NCI-H2171 (cell line): ENCODE measurements at places on chromosomes 7 and 10.

GRCh38 chr7:22351329-22351692 lies 5.6 kb downstream of the RAPGEF5 start:
- no peak for DNase-seq

- no peak for DNase-seq
Observed at GRCh38 chr10:29811751-29812427, 177.1 kb upstream of the SVIL start.

GRCh38 chr10:11005725-11006427 lies 11.8 kb upstream of the CELF2 start:
- DNase-seq = no peak

DNA sequence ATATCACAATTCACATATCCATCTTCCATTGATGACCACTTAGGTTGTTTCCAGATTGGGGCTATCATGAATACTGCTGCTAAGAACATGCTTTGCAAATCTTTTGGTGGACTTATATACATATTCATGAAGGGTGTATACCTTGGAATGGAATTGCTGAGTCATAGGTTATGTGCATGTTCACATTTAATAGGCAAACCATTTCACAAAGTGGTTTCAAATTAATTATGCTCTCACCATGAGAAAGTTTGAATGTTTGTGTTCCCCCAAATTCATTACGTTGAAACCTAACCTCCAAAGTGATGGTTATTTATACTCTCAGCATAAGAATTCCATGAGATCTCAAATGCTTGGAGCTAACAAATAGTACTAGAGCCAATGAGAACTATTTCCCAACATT lies 86.4 kb downstream of the VPS41 start:
- DNase-seq = no peak

DNA sequence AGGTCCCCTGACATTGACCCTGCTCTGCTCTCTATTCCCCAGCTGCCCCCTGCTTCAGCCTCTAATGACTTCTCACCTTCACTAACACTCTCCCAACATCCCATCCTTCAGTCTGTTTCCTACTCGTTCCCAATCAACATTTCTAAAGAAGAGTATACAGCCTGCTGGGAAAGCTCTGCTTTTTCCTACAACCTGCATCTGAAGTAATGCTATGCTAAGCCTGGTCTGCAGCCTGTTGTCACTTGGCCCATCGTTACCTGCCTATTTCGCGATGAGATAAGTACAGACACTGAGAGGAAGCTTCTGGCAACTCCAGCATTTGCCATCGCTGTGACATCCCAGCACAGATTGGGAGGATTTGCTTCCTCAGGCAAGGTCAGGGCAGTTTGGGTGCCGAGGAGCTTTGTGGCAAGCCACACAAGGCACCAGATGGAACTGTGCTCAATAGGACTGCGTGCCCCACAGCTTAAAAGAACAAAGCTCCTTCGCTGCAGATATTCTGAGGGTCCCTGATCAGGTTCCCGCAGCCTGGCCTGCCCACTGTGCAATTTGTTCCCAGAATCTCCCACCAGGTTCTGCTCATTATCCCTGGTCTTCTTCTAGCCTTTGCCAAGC lies 51.4 kb downstream of the PKD1L1 start:
- DNase-seq = no peak

DNA sequence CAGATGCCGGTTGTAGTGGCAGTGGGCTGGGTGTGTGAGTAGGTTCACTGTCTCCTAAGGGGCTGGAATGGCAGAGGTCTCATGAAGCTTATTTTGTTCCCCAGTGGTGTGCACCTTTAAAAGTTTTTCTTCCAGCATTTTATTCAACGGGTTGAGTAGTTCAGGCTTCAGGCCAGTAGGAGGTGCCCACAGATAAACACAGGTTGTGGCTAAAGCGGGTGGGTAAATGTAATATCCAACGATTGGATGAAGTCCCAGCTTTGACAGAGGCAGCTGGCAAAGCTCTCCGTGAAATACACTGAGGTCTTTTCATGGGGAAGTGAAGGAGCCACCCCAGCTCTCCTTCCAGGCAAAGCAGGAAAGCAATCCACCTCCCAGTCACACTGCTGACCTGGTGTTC lies 339.8 kb upstream of the LRRTM3 start:
- DNase-seq = no peak

DNA sequence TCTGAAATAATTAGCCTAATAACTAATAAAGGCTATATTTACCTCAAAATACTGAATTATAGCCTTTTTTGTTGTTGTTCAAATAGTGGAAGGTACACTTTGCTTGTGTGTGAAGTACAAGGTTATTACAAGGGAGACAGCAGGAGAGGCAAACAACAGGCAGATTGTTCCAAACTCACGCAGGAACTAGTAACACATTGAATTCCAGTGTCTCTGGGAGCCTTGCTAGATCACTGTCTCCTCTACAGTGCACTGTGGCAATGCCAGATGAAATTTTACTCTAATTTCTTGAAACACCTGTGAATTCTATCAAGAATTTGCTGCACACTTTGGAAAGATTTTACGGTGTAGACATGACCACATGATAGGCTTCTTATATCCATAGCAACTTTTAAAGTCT lies 112.6 kb downstream of the MDFIC start:
- no peak for DNase-seq

DNA sequence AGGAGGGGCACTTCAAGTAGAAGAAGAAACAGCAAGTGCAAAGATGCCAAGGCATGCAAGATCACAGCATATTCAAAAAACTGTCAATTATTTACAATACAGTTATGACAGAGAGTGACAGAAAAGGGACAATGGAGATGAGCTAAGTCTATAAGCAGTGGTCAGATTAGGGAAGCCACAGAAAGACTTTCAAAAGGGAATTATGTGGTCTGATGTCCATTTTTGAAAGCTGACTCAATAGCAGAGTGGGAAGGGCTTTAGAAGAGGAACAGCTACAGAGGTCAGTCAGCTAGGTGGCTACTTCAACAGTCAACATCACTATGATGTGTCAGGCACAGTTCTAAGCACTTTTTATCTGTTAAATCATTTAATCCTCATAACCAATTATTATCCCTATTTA lies 45.2 kb upstream of the SPOCK2 start:
- DNase-seq = no peak

- DNase-seq = no peak
Observed at GRCh38 chr7:91050677-91051076, 213.6 kb upstream of the FZD1 start.

DNA sequence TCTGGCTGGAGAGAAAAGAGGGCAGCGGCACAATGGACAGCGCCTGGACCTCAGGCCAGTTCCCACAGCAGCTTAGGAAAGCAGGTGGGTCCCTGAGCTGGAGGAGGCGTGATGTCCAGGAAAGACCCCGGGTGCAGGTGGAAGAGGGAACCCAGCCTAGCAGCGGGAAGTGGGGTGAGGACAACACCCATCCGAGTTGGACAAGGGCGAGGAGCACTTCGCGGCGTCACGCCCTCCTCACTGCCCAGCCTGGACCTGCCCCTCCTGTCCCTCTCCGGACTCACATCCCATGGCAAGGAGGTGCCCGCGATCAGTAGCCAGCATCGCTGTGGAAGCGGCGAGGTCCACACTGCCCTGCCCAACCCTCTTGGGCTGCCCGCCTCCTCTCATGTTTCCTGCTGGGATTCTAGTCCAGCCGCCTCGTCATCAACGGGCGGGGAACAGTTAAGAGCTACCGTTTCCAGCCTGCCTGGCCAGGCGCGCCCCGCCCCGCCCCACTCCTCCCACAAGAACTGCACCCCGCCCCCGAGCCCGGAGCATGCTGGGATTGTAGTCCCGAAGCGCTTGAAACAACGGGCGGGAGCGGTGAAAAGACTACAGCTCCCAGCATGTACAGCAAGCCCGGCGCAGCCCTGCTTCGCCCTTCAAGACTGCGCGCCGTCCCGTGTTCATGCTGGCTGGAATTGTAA lies 930.6 kb upstream of the ZNF722 start:
- DNase-seq = no peak

DNA sequence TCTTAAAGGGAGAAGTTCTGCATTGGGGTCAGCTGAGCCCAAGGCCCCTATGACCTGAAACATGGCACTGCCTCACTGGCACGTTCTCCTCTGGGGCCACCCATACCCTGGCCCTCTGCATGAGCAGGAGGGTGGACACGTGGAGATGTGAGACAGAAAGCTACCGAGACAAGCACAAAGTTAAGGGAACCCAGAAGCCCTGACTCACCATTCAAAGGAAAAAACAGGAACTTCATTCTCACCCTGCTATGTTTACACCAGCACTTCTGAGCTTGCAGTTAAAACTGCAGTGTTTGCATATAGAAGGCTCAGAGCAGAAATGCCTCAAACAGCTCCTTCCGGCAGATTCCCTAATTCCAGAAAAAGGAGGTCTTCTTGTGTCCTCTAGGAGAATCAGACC lies 41.7 kb downstream of the DENND11 start:
- no peak for DNase-seq

- DNase-seq = no peak
Observed at GRCh38 chr10:122875843-122876466, 3.4 kb downstream of the FAM24B start.

DNA sequence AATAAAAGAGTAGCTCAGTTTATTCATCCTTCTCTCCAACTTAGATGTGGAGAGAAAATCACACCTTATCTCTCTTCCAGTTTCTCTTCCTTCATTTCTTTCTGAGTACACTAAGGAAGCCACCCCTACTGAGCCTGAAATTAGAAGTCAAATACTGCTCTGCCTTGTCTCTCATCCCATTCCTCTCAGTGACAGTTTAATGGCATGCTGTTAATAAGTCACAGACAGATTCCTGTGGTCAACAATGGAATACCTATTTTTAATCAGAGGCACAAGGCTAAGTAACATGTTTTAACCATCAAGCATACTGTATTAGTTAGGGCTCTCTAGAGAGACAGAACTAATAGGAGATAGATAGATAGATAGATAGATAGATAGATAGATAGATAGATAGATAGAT lies 253.2 kb downstream of the HTR7 start:
- no peak for DNase-seq

DNA sequence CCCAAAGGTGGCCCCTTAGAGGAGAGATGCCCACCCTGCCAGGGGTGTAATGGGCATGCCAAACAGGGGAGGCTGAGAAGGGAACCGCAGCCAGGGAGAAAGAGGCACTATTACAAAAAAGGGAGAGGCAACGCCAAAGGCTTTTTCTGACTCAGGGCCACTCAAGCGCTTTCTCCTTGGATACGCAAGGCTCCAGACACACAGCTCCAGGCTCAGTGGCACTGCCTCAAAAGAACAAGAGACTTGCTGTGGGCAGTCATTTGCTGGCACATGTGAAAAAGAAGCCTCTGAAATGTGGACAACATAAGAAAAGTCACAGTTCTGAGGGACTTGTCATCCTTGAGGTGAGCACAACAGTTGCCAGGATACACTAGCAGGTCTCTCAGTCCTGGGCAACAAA lies 128.4 kb downstream of the DGKI start:
- DNase-seq = no peak

DNA sequence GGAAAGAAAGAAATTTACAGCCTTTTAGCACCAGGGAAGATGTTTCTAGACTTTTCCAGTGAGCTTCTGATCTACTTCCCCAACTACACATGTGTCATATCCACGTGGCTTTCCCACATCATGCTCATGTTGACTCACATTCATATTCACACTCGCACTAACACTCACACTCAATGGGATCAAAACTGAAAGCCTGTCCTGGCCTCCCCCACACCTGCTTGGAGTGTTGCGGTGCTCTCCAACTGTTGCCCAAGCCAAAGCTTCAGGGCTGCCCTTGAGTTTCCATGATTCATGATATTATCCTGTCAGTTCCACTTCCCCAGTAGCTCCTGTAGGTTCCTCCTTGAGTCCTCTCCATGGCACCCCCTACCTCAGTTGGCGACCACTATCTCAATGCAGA lies 444.4 kb downstream of the GATA3 start:
- DNase-seq = no peak

DNA sequence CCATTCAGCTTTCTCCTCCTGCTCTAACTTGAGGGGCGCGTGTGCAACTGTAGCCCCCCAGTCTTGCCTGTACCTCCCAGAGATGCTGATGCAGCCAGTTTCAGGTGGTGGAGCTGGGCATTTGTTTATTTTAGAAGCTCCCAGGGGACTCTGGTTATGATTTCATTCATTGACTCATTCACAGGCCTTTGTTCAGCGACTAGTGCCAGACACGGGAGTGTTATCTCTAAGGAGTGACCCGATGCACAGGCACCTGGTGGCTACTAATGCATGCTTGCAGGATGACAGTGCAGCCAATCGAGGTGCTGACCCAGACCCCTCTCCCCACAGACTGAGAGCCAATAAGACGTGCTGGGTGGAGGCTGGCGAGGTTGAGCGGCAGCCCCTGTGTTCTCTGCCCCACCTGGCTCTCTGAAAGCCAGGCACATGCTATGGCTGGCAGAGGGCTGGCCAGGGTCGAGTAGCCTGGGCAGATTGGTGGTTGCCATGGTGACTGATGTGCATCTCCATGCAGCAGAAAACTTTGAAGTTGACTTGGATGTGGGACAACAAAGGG lies 19.7 kb upstream of the SLC18A2 start:
- no peak for DNase-seq

GRCh38 chr7:21414795-21415393 lies 13.0 kb upstream of the SP4 start:
- no peak for DNase-seq

DNA sequence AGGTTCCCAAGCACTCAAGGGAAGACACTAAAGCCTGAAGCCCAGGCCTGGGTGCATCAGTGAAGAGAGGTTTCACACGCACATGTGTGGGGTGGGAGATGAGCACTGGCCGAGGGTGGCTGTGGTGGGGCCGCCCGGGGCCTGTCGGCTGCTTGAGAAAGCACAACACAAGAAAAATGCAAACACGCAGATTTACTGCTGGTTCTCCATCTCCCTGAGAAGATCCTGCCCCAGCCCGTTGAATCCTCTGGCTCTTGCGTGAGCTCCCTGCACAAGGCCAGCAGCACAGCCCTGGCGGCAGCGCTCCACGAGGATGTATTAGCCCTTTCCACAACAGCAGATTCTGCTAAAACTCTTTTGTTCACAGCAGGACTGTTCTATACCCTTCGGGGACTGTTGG lies 6.2 kb downstream of the ZNF511 start:
- DNase-seq = no peak

- DNase-seq = no peak
Observed at GRCh38 chr7:116353647-116354046, 143.3 kb downstream of the TES start.

DNA sequence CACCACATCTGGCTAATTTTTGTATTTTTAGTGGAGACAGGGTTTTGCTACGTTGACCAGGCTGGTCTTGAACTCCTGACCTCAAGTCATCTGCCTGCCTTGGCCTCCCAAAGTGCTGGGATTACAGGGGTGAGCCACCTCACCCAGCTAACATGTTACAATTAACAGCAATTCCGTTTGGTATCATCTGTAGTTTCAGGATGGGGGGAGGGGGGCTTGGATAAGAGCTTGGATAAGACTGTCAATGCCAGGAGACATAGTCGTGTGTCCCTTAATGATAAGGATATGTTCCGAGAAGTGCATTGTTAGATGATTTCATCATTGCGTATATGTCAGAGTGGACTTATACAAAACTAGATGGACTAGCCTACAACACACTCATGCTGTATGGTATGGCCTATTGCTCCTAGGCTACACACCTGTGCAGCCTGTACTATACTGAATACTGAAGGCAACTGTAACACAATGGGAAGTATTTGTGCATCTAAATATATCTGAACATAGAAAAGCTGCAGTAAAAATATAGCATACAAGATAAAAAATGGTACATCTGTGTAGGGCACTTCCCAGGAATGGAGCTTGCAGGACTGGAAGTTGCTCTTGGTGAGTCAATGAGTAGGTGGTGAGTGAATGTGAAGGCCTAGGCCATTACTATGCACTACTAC lies 103.9 kb upstream of the TNS3 start:
- DNase-seq = no peak

- no peak for DNase-seq
Observed at GRCh38 chr10:77390481-77390891, 247.1 kb downstream of the KCNMA1 start.
